ENCODE measurements at places on chromosomes 13 and 19.

- no peak for DNase-seq
These were observed 11.6 kb upstream of the GPR18 start for GRCh38 chr13:99269627-99270241.

DNA sequence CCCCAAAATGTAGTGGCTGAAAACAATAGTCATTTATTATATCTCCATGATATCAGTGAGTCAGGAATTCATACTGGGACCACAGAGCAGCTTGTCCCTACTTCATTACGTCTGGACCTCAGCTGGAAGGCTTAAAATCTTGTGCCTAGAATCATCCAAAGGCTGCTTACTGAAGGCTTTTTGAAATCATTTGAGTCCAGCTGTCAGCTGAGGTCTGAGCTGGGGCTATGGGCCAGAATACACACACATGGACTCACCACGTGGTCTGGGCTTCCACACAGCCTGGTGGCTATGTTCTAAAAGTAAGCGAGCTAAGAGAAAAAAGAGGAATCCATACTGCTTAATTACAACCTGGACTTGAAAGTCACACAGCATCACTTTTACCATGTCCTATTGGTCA is 209.2 kb downstream of the KCTD12 start:
- no peak for DNase-seq

DNA sequence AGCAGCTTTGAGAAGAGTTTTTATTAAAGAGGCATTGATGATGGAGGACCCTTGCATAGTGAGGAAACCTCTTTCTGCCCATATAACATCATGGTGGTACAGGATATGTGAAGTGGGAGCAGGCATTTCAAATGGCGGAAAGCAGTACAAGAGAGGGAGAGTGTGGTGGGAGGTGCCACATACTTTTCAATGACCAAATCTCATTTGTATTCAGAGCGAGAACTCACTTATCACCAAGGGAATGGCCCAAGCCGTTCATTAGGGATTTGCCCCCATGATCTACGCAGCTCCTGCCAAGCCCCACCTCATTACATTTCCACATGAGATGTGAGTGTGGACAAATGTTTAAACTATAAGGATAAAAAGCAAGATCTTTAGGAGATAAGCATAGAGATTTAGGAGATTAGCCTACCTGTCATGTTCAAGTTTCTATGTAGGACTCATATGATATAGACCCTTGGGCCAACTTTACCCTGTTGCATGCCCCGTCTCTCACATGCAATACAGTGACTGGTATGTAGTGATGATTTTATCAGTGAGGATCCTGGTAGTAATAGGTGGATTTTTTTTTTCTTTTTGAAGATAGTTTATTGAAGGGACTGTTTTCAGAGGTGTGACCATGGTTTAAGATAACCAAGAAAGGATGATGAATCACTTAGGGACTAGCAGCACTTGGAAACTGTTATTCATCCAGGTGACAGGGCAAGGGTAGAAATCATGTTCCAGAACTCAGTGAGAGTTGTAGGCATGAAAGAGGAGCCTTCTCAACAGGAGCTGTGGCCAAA is 38.3 kb downstream of the DNAJC15 start:
- DNase-seq, result no peak

DNA sequence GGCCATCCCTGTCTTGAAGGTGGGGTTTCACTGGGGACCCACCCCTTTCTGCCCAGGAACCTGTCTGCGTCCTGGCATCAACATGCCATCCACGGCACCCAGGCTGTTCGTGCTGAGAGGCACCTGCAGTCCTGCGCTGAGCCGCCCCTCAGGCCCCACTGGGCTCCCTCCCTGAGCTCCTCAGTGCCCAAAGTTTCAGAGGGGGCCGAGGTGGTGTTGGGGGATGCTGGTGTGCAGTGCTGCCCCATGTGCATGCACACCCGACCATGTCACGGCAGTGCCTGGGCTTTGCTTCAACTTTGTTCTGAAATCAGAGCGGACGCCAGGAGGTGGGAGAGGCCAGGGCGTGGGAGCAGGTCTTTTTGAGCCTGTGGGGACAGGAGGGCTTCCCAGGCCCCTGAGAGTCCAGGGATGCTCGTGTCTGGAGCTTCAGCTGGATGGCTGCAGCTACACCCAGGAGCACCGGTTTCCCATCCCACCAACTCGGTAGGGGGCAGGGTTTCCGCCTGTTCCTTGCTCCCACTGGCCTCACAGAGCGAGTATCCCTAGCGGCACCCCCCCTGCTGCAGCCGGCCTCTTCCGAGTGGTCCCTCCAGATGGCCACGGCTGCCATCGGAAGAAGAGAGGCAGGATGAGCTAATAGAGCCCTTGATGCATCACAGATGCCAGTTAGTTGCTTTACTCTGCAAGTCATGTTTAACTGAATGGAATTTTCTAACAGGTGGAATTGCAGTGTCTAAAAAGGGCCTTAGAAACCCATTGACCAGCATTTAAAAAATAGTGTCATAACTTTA is 44.0 kb downstream of the WDFY2 start:
- no peak for DNase-seq

- DNase-seq, result no peak
These were observed 39.1 kb downstream of the LYL1 start for GRCh38 chr19:13063461-13064091.

GRCh38 chr19:28744014-28744413 is 468.9 kb downstream of the UQCRFS1 start:
- no peak for DNase-seq

- DNase-seq, result no peak
These were observed 26.9 kb downstream of the PCCA start for GRCh38 chr13:100115693-100116254.

DNA sequence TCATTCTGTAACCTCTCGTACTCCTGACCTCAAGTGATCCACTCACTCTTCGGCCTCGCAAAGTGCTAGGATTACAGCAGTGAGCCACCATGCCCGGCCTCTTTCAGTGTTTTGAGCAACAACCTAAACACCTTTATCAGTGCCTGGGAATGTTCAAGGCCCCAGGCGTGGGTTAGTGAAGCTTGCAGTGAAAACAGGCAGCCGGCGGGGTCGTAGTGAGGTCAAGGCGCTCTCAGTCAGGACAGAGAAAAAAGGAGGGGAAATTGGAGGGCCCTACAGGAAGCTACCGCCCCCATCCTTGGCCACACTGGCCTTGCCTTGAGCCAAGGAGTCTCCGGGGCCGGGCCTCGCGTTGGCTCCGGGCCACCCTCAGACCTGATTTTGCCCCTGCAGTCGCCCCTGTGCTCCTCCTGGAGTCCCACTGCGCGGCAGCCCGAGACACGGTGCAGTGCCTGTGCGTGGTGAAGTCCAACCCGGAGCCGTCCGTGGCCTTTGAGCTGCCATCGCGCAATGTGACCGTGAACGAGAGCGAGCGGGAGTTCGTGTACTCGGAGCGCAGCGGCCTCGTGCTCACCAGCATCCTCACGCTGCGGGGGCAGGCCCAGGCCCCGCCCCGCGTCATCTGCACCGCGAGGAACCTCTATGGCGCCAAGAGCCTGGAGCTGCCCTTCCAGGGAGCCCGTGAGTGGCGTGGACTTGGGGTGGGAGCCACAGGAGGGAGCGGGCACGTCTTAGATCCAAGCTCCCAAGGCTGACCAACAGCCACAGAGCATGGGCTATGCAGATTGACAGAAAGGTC is 17.7 kb downstream of the MAG start:
- DNase-seq, result no peak

DNA sequence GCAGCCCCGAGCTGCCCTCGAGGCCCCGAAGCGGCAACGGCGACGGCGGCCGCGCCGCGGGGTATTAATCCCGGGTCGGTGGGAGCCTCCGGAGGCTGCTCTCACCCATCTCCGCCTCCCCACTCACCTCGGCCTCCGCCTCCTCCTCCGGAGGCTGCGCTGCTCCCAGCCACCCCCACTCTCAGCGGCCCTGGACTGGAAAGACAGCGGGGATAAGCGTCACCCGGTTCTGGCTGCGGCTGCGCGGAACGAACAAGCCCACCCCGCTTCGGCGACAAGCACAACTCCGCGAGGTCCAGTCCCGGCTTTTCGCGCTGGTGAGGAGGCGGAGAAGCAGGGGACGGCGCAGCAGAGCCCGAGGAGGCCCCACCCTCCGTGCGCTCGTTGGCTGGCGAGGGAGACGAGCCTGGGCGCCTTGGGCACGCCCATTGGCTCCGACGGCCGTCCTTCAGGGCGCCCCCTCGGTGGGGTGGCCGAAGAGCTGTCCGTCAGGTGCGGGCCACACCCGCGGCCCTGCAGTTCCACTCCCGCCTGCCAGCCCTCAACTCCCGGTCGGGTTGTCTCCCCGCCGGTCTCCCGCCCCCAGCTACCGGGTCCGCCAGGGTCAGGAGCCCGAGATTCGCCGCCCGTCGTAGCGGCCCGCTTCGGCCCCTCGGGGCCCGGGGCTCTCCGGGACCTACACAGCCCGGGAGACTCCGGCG is at the start of gene ZMYM5:
TSS of gene ZMYM5 (minus strand) at position 327 of the 701 bp plus-strand sequence. CDS start 11,469 bp downstream, outside the sequence.
- DNase-seq, result peak; percentile 97

GRCh38 chr19:38389101-38389925 is 816 bp downstream of the SPRED3 start:
- DNase-seq, result no peak

- no peak for DNase-seq
These were observed 9.1 kb upstream of the CDC16 start for GRCh38 chr13:114225610-114226009.

GRCh38 chr13:79803989-79804388 is 323.0 kb downstream of the NDFIP2 start:
- no peak for DNase-seq

DNA sequence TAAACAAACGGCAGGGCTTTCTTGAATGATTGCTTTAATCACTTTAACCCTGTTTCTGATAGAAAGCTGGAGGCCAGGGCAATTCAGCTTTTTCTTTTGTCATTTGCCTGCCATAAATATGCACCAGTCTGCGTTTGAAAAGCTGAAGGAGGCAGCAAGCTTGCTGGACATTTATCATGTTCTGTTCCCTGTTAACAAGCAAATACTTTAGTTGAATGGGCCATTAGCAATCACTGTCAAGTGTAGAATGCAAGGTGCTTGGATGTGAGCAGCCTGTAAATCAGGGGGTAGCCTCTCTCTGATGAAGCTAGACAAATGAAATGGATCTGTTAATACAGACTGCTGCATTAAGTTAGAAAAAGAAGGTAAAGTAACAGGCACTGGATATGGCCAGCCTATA is 7.6 kb downstream of the EFNB2 start:
- no peak for DNase-seq

DNA sequence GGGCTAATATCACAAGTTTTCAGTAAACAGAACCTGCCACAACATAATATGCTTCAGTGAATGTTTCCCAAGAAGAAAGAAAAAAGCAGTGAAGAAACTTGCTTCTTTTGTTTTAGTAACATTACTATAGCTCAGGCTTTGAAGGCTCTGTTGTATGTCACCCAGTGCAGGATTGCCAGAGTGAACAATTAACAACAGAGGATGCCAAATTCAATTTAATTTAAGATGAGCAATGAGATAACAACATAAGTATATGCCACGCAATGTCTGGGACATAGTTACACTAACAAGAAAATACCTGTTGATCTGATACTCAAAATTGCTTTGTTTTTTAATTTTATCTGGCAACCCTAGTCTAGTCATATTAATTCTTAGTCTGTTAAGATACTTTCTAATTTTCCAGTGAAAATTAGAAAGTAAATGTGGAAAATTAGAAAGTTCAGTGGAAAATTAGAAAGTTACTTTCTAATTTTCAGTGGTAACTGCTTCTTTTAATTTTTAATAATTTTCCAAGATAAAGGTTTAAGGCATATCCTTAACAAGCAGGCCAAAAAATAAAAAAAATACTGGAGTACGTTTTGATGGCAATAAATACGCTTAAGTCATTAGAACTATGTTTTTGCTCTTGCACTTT is 336.3 kb downstream of the SLITRK6 start:
- DNase-seq, result no peak

DNA sequence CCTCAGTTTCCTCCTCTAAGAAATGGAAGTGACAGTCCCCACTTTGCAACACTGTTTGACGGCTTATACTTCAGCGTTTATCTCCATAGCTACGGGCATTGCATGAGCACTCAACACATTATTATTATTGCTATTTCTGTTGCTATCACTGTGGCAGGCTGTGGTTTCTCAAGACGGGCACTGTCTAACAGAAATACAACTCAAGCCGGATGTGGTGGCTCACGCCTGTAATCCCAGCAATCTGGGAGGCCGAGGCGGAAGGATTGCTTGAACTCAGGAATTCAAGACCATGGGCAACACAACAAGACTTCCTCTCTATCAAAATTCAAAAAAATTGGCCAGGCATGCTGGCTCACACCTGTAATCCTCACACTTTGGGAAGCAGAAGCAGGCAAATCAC is 4.9 kb upstream of the ZSWIM4 start:
- no peak for DNase-seq

DNA sequence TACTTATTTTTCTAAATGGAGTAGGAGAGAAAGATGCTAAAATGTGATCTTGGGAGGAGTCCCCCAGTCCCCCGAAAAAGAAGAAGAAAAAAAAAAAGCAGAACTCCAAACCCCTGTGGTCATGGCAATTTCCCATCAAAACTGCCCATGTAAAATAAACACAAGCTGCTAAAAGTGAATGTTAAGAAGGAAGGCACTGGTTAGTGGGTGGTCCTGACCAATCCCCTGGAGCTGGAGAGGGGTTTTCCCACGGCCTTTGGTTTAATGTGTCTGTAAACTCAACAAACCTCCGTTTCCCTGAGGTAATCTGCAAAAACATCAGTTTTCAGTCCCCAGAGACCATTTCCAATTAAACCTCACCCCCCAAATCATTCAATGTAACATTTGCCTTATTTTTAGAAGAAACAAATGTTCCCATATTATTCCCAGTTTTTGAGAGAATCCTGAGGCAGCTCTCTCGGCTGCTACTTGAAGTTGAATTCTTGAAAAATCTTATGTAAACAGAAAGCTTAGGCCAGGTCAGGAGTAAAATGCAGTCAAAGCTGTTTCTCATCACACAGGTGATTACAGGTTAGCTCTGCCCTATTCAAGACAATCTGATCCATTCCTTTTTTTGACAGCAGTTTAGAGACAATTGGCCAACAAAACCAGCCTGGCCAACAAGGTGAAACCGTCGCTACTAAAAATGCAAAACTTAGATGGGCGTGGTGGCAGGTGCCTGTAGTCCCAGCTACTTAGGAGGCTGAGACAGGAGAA is 17.0 kb downstream of the RAB3D start:
- DNase-seq, result no peak

GRCh38 chr13:45391926-45392325 is 26.2 kb downstream of the SLC25A30 start:
- no peak for DNase-seq

- no peak for DNase-seq
These were observed 46.5 kb upstream of the GTF2F2 start for GRCh38 chr13:45073809-45074208.

DNA sequence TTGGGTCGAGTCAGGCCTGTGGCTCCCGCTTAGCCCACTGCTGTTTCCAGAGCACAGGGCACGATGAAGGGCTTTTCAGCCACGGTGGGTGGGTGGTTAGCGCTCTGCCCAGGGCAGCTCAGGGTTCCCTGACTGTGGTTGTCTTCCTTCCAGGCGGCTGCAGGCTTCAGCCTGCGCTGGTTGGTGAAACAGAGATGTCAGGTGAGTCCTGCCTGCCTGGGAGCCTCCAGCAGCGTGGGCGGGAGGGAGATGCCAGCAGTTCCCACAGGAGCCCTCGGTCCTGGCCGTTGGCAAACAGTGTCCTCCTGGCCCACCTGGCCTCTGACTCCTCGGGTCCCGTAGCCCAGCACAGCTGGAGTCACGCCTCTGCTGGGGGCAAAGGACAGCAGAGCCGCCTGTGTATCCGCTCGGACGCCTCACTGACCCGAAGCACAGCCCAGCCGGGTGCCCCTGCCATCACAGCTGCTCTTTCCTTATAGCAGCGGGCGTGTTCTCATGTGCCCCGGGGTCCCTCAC is 9.7 kb downstream of the ADAT3 start:
- no peak for DNase-seq

- no peak for DNase-seq
These were observed 28.4 kb downstream of the ZNF844 start for GRCh38 chr19:12092956-12093355.
